CD4-positive, alpha-beta T cell treated with Interferon alpha-2 for 1 hour (primary cell): ENCODE measurements at places on chromosomes 6 and 20.
A peak's percentile ranks its signal among the peaks of the same experiment; 100 is the strongest.

DNA sequence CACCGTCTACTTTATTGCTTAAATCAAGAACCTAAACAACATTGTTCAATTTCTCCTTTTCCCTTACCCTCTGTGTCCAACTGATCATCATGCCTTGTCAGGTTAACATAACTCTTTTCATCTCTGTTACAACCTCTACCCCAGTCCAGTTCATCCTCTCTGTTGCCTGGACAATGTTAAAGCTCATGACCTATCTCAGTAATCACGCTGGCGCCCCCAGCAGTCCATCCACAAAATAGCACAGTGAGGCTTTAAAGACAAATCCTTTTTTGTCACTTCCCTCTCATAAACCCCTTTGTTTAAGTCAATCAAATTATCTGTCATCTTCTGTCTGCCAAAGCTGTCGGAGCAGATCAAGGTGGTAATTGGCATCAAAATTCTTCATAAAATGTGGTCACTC lies 140.1 kb downstream of the QKI start:
- DNase-seq = peak; percentile 42

DNA sequence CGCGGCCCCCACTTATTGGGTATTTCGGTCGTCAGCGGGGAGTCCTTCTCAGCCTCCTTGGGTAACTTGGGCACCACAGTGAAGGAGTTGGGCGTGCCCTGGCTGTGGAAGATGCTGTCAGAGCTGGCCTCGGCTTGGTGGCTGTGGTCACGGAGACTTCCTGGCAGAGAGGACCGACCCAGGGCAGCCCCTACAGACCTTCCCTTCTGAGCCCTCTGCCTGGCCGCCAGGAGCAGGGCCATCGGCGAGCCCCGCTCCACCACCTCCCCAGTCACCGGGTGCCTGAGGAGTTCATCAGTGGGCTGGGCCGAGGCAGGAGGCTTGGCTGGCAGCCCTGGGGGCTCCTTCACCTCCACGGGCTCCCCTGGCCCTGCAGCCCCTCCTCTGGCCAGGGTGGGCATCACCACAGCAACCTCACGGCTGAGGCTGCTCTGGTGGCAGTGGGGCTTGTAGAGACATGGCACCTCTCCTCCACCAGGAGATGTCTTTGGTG lies 37.2 kb downstream of the C6orf132 start:
- DNase-seq = no peak

- DNase-seq = no peak
These were observed 101.8 kb downstream of the PHACTR1 start for GRCh38 chr6:12818324-12818723.

DNA sequence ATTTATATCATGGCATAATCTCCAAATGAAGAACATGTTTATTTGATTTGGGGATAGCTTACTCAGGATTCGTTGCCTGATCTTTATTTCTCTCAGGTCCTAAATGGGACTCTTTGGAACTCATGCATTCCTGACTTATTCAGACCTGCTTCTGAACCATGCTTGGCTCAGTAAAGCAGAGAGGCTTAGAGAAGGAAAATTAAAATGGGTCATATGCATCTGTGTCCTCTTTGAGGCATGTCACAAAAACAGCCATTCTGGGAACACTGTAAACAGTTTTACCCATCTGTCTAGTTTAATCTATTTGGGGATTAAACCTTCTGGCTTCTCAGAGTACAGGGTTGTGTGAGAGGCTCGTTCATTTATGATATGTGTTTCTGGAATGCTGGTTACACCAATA lies 1017.3 kb downstream of the KIF16B start:
- DNase-seq = no peak

DNA sequence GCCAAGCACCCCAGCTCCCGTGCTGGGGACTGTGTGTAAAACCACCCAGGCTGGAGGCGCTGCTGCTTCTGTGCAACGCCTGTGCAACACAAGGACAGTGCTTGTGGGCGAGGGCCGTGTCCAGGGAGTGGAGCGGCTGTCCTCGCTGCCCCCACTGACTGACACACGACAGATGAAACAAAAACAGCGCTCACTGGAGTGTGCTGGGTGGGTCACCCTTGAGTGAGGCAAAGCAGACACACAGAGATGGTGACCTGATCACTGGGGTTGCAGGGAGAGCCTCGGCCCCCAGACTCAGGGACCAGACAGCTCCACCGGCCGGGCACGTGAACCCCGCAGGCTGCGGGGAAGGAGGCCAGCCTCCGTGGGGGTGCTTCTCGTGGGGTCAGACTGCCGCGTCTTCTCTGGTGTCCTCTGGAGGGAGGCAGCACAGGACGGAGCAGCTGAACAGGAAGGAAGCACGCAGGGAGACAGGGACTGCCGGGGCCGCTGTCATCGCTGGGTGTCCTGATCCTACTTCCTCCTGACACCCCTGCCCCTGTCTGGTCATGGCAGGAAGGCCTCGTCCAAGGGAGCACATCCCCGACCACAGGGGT lies 75.9 kb upstream of the CST7 start:
- no peak for DNase-seq

GRCh38 chr6:139828751-139829519 lies 454.5 kb upstream of the CITED2 start:
- no peak for DNase-seq

DNA sequence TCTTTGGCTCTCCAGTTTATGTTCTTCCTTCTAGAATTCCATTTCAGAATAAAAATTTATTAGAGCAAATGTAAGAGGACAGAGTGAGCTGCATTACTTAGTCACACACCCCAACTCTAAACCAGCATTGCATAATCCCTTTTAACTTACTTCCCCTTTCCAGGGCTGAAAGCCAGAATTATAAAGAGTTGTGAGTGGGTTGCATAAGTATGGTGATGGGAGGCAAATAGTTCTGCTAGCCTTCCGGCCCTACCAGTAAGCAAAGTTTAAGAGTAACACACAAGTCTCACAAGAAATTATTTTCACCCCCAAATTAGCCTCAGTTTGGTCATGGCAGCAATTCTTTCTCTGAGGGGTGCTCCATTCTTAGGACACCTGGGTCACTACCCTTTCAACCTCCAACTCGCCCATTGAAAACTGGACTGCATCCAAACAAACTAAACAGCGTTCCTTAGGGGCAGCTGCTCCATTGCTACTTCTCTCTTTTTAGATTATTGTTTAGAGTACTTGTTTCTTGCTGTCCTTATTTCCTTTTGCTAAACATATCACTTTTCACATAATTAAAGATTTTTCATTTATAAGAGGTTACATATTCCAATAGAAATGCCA lies 1.6 kb downstream of the KIAA0408 start:
- peak; percentile 7 for DNase-seq

DNA sequence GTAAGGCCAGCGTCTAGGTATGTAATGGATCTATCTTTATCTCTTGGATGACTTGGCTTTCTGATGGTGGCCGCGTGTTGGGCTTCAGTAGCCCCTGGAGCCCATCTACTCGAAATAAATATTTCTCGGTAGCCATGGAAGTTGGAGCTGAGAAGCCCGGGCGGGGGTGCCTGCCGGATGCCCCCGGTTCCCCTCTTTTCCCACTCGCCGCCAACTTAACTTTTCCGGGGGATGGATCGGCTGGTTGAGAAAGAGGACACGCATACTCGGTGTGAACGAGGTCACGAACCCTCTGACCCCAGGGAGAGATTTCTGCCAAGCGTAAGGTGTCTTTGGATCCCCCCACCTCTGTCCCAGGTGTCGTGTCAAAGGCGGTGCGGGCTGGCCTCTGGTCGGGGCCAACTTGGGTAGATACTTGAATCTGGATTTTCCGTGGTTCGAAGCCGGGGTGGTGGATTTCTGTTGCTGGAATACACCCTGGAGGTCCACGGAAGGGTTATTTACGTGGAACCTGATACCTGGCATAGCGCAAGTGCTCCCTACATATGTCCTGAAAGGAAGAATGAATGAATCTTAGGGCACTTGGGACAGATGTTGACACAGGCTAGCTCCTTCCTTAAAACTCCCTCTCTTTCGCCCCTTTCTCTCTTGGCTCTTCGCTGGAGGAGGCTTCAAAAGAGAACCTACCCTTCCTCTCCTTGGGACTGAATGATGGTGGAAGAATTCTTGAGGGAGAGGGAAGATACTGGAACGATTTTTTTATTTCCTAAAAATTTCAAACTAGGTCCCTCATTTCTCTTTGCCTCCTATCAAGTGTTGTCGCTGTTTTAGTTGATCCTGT lies 996 bp downstream of the DOK5 start:
- no peak for DNase-seq
